ENCODE measurements at places on chromosomes 7 and 10.

DNA sequence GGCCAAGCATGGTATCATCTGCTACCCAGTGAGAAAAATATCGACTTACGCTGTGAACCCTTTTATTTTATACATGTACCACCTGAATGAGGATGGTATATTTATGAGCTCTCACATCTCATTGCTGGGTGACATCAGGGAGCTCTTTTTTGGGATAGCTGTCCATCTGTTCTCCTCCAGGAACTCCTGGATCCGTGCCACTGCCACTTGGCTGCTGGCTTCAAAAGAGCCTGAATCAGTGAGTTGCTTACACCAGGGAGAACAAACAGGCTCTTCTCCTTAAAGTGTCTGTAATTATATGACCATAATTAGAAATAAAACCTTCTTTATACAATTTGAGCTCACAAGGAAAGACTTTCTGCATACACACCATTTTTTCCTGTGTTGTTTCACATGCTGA, 106.2 kb downstream of the KAT6B start:
- peak; percentile 32 for DNase-seq

GRCh38 chr7:1558841-1559625, 3.0 kb upstream of the TMEM184A start:
- no peak for DNase-seq

DNA sequence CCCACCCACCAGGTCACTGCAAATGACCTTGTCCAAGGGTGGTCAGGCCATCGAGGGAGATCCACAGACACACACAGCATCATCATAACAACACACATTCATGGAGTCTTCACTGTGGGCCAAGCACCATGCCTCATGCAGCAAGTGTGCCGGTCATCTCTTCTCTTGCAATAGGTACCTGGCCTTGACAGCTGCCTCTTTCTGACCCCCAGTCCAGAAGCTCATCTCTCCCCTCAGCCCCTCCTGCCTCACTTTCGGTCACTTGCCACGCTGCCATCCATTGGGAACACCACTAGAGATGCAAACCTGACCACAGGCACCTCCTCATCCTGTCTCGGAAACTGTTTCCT, 75.9 kb downstream of the OAT start:
- DNase-seq, result no peak

- no peak for DNase-seq
These were observed 87.4 kb upstream of the RET start for GRCh38 chr10:42989481-42989921.

DNA sequence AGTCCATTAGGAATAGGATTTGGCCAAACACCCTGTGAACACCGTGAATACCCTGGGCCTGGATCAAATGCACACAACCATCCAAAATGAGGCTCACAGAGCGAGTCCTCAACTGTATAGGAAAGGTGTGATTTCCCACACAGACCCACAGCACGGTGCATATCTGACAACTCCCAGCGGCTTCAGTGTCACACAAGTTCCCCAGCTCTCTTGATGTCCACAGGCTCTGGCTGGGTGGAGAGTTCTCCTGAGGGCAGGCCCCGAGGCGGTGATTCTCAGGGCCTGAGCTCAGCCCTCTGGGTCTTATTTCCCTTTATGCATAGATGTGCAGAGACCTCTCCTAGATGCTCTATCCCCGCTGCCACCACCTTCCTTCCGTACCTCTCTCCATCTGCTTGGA, 64.1 kb downstream of the SH3PXD2A start:
- DNase-seq, result no peak

GRCh38 chr10:7571981-7572380, 94.8 kb downstream of the ITIH5 start:
- DNase-seq, result no peak

DNA sequence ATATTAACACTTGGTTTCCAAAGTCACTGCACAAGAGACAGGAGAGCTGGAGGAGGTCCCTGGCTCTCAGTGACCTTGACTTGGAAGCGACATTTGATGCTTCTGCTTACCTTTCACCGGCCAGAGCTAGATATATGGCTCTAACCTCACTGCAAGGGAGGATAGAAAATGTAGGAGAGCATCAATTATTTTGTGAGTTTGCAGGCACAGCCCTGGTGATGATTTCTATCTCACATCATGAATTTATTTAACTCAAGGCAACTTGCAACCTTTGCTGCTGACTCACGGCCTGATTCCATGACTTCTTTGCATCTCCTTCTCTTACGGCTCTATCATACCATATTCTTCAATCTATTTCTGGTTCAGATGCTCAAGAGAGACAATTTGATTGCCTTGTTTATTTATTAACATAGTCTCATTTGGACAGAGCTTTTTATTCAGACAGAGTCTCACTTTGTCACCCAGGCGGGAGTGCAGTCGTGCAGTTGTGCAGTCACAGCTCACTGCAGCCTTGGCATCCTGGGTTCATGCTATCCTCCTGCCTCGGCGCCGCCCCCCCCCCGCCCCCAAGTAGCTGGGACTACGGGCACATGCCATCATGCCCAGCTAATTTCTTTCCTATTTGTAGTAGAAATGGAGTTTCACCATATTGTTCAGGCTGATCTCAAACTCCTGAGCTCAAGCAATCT, 196.0 kb downstream of the REEP3 start:
- DNase-seq, result no peak

DNA sequence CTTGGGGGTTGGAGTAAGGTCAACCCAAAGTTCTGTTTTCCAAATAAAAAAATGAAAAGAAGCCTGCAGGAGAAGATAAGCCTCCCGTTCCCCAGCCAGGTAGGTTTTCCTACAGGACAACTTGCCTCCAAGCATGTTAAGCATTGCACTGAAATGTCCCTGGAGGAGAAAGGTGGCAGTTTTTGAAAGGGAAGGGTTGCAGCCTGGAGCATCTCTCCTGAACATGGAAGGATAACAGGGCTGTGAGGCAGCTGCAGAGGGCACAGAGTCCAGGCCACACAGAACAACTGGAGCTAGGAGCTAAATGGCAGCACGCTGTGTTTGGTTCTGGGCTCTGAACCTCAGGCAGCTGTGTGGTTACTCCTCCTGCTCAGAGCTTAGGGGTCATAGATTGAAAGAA, 452.9 kb downstream of the TCERG1L start:
- DNase-seq, result no peak

- no peak for DNase-seq
These were observed 547.5 kb upstream of the LRRTM3 start for GRCh38 chr10:66378117-66378876.

DNA sequence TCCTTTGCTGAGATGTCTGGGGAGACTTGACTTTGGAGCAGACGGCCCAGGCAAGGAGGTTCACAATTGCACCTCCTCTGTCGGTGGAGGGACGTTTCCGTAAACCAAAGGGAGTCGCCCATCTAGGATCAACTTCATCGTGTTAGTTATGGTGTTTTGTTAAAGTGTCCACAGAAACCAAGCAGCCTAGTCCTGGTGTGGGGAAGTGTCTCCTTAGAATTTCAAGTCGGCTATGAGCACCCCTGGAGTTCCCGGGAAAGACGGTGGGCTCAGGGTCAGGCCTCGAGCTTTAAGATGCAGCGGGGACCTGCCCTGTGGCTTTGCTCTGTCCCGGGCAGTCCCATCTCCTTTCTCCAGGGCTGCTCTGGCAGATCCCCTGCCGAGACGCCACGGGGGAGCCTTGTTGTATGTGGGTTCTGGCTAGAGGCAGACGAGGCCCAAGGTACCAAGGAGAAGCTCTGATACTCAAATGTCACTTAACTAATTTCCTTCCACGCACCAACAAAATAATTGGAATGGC, 319.2 kb downstream of the ADARB2 start:
- DNase-seq, result no peak

GRCh38 chr10:12844811-12845483, 156.6 kb downstream of the CCDC3 start:
- peak; percentile 87 for DNase-seq

DNA sequence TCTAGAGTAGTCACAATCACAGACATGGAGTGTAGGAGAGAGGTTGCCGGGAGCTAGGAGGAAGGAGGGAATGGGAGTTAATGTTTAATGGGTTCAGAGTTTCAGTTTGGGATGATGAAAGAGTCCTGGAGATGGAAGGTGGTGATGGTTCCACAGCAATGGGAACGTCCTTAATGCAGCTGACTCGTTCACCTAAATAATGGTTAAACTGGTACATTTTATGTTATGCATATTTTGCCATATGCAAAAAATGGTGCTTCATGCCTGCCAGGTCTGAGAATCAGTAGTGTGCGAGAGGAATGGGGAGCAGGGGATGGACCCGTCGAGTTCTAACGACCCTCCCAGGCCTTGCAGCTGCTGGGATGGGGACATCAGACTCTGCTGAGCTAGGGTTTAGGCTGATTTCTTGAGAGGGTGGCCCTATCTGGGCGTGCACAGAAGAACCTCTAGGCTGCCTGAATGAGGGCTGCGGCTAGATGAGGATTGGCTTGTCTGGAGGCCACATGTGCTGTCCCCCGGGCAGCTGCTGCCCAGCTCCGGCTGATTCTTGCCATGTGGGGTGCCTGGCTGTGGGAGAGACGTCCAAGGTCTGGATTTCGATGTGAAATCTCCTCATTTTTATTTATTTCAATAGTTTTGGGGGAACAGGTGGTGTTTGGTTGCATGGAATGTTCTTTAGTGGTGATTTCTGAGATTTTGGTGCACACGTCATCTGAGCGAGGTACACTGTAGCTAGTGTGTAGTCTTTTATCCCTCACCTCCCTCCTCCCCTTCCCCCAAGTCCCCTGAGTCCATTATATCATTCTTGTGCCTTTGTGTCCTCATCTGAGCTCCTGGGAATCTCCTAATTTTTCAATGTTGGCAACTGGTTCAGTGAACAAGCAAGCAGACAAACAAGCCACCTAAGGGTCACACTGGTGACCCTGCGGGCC, 116.0 kb downstream of the GRK5 start:
- no peak for DNase-seq

DNA sequence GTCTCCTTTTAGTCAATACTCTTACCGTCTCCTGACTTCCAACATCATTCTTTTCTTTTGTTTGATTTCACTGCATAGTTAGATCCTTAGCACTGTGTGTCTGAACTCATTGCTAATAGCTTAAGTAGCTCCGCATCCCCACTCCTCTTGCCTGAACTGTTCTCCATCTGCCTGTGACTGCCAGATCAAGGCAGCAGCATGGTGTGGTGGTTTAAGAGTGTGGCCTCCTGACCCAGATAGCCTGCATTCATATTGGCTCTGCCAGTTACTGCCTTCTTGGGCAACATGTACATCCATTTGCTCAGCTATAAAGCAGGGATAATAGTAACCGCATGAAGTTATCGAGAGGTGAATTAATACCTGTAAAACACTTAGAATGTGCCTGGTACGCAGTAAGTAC, 50.8 kb downstream of the SUFU start:
- no peak for DNase-seq

Measured in M059J (cell line).